Kidney tubule cell (primary cell): ENCODE measurements at places on chromosomes 7 and 10.

DNA sequence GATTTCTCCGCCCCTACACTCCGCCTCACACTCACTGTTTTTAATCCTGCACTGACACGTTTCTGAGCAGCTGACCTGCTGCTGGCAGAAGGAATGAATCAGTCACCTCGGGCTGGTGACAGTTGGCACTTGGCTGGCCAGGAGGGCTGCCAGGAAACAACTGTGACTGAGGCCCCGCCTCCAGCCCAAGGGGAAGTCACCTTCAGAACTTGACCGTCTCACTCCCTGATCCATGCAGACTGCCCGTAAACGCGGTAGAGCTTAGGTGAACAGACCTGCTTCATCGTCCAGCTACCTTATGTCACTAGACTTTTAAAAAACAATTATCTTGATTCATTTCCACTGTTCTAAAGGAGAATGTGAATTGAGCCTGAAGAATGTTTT lies 107.5 kb downstream of the DOCK1 start:
- DNase-seq, result peak; percentile 90

DNA sequence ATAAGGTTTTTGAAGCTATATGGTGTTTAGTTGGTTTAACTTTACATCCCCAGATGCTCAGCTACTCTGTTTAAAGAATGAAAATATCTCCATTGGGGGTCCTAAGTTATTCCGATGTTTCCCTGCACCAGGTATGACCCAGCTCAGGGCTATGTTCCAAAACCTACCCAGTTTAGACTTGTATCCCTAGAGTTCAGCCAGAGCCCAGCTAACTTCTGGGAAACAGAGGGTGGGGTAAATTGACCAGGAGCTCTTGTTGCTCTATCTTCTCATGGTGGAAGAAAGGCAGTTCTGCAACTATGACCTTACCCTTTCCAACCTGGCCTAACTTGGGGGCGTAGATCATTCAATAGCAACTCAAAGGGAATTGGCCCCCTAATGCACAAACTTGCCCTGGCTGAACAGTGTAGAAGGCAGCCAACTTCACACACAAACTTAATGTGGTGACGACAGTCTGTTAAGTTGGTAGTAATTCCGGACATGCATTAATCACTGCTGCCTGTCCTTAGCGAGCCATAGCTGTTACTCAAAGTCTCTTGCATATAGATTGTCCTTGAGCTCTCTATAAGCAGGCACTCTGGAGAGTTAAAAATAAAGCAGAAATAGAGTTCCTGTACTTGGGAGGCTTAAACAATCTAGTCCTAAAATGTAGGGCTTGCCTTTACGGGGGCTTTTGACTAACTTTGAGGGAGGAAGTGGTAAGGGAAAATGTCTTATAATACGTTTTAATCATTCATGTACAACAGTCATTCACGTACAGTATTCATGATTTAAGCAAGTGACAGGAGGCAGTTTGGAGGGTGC lies 5.3 kb upstream of the ZNRF2 start:
- DNase-seq, result peak; percentile 34

DNA sequence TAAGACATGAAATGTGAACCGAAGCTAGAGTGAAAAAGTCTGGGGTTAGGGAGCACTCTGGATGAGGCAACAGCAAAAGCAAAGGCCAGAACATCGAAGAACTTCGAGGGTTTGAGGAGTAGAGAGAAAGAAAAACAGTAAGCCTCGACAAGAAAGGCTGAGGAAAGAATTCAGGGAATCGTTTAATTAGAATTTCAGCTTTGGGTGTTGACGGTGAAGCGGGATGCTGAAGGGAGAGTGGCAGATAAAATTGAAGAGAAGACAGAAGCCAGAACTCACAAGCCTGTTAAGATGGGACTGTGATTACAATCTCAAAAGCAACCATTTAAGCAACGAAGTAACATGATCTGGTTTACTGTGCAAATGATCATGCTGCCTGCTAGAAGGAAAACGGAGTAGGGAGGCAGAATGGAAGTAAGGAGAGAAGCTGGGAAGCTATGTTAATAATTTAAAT lies 2.1 kb downstream of the TRDMT1 start:
- peak; percentile 25 for DNase-seq

DNA sequence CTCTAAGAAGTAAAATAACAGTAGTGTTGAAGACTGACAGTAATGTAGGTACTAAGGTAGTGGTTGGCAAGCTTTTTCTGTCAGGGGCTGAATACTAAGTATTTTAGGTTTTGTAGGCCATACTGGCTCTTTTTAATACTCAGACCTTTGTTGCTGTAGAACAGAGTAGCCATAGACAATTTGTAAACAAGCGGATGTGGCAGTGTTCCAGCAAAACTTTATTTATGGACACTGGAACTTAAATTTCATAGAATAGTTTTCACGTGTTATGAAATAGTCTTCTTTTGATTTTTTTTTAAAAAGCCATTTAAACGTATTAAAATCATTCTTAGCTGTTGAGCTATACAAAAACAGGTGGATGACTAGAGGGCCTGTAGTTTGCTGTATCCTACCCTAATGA lies 121.2 kb downstream of the MLLT10 start:
- DNase-seq, result no peak

DNA sequence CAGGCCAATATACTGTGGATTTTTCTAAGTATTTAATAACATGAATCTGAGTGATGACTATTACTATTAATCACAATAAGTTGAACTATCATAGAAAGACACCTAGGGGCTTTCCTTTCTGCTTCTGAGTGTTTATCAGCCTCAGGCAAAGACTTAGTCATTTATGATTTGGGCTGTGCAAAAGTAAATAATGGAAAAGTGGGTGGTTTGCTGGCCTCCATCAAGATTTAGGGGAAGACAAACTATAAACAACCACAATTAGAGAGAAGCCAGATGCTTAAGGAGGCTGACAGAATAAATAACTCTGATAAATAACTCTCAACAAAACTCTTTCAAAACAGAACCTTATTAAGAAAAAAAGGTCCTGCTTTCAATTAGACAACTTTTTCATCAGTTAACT lies 64.7 kb downstream of the MACC1 start:
- no peak for DNase-seq

GRCh38 chr10:100907773-100908363 lies 4.9 kb upstream of the SLF2 start:
- DNase-seq, result no peak

- no peak for DNase-seq
Measured at GRCh38 chr10:92756201-92757065, 66.7 kb downstream of the HHEX start.

- no peak for DNase-seq
Measured at GRCh38 chr10:16429539-16429938, 7.3 kb upstream of the PTER start.

DNA sequence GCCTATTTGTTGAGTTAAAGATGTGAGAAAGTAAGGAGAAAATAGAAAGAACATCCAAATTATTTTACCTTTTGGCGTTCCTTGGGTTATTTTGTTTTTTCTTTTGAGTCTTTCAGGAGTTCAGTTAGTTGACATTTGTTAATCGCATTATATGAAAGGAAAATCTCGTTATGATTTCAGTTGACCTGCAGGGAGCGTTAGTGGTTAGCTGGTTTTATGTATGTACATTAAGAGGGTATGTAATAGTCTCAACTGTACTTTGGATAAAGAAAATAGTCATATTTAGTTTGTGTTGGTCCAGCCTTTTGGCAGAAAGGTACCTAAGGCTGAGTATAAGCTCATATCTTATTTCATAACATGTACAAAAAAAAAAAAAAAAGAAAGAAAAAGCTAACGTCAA lies 4.0 kb downstream of the BMPER start:
- DNase-seq, result no peak

GRCh38 chr7:598899-599298 lies 79.3 kb upstream of the PDGFA start:
- no peak for DNase-seq

GRCh38 chr7:106914018-106914607 lies 49.0 kb downstream of the PIK3CG start:
- no peak for DNase-seq

DNA sequence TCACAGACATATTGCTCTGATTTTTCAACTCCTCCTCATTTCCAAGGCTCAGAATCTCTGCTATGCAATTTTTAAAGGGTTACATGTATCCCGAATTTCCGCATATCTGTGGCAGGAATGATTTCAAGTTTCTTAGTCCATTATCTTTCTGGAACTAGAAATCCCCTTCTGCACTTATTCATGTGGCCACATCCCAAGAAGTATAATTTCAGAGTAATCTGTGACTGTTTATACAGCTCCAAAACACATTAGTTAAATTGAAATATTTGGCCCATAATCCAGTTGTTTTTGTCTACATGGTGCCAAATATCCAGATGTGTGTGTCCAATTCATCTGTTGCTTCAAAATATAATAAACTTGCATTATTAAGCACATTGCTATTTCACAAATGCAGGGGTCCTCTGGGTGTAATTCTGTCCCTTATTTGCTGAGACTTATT lies 271.2 kb downstream of the ARHGAP12 start:
- no peak for DNase-seq

- DNase-seq, result peak; percentile 61
Measured at GRCh38 chr10:104406715-104407650, 53.4 kb downstream of the CFAP58 start.

DNA sequence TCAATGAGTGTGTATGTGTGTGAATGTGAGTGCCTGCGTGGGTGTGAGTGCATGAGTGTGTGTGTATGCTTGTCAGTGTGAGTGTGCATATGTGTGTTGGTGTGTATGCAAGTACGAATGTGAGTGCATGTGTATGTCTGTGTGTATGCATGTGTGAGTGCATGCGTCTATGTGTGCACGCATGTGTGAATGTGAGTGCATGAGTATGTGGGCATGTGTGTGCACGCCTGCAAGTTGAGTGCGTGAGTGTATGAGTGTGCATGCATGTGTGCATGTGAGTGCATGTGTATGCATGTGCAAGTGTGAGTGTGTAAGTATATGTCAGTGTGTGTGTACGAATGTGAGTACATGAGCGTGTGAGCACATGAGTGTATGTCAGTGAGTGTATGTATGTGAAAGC lies 399.6 kb downstream of the PLXNA4 start:
- DNase-seq, result no peak

GRCh38 chr7:36090976-36091873 lies 61.8 kb upstream of the EEPD1 start:
- DNase-seq, result peak; percentile 45

DNA sequence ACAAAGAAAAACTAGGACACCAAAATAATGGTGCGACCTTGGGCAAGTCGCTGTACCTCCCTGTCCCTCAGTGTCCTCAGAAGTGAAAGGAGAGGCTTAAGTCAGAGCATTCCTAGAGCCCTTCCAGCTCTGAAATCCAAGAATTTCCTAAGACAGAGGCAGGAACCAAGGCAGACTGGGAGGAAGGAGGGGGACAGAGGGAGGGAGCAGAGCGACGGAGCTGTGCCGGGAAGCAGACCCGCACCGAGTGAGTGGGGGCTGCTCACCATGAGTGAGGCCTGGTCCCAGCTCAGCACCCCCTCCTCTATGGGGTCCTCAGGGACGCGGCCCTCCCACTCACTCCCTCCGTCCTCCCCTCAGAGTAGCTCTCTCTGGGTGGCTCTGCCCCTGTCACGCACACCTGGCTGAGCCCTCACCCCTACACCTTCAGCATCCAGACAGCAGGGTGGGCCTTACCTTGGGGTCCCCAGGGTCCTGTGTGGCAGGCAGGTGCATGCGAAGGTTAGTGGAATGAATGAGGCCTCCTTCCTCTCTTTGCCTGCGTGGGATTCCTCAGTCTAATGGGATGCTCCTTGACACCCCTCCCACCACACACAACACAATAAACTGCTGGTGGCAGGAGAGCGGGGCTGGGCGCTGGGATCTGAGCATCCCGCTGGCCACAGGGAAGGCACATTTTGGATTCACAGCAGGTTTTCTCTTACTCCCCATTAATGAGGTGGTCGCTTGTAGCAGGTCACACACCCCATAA lies 4.6 kb upstream of the SMARCD3 start:
- no peak for DNase-seq

- no peak for DNase-seq
Measured at GRCh38 chr10:96255549-96256333, 15.6 kb downstream of the BLNK start.

- DNase-seq, result no peak
Measured at GRCh38 chr7:92949748-92950147, 113.4 kb upstream of the CDK6 start.

DNA sequence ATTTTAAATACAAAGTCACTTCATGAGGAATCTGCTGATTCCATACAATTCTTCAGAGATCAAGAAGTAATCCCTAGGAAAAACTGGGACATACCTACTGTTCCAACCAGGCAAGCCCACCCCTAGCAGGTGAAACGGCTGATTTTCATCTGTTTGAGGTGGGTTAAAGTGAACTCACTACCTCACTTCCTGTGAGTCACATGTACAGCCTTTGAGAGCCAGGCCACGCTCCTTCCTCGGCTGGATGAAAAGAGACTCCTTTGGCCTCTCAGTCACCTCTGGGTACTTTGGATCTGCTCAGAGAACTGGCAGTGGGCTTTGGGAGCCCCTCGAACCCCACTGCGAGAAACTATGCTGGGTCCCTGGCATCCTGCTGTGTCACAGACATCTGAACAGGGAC lies 68.2 kb downstream of the CHST15 start:
- peak; percentile 17 for DNase-seq

DNA sequence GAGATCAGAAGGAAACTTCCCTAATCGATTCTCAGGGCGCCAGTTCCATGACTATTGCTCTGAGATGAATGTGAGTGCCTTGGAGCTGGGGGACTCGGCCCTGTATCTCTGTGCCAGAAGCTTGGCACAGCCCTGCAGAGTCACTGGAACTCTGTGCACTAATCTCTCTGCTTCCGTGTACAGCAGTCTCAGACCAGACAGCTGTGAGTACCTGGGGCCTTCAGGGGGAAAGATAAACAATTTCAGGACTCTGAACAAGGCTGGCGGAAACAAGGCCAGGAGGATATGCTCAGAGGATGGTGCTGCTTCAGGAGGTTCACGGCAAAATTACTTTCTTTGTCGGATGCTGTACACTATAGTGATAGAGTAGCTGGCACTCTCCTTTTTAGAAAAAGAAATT lies 131.7 kb upstream of the PRSS58 start:
- no peak for DNase-seq

- DNase-seq, result no peak
Measured at GRCh38 chr10:58384544-58384998, 639 bp upstream of the TFAM start.

DNA sequence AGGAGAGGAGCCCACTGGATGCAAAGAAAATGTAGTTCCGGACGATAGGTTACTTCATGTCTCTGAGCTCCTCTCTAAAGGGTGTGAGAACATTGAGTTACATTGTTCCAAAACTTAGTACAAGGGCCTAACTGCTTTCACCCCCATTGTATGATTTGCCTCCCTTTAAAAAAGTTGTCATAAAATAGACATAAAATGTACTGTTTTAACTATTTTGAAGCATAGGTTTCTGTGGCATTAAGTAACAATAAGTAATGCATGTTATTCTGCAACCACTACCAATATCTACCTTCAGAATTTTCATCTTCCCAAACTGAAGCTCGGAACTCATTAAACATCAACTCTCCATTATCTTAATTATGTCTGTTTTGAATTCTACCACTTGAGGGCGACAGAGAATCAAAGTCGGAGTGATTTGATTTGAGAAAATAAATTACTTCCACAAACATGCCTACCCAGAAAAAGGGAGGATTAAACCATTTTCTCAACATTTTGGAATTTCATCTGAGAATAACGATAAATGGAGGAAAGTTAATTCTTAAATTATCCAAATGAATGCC lies 2.7 kb downstream of the IGFBP1 start:
- DNase-seq, result peak; percentile 50

GRCh38 chr7:135772639-135773222 lies 24.1 kb upstream of the FAM180A start:
- no peak for DNase-seq

- DNase-seq, result no peak
Measured at GRCh38 chr7:46738796-46739195, 817.7 kb upstream of the IGFBP3 start.
